NCI-H524 treated with DMSO at 0.1 percent for 48 hours (cell line): ENCODE measurements at places on chromosomes 16 and 17.

DNA sequence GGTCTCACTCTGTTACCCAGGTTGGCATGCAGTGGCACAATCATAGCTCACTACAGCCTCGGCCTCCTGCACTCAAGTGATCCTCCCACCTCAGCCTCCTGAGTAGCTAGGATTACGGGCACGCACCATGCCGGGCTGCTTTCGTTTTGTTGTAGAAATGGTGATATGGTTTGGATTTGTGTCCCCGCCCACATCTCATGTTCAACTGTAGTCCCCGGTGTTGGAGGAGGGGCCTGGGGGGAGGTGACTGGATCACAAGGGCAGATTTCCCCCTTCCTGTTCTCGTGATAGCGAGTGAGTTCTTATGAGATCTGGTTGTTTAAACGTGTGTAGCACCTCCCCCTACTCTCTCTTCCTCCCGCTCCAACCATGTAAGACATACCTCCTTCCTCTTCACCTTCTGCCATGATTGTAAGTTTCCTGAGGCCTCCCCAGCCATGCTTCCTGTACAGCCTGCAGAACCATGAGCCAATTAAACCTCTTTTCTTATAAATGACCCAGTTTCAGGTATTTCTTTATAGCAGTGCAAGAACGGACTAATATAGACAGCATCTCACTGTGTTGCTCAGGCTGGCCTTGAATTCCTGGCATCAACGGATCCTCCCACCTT, 6.0 kb downstream of the PDZD9 start:
- no peak for DNase-seq

DNA sequence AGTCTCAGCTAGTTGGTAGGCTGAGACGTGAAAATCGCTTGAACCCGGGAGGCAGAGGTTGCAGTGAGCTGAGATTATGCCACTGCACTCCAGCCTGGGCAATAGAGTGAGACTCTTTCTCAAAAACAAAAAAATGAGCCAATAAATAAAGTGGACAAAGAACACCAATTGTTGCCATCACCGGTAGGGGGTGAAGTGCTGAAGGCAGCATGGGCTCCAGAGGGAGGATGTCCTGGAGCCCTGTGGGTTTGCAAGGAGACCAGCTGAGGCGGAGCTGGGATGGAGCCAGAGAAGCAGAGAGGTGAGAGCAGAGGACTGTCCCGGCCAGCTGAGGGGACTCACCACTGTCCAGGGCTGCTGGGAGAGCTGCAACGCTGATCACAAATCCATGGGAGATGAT, 13.8 kb downstream of the CHST6 start:
- DNase-seq: no peak

DNA sequence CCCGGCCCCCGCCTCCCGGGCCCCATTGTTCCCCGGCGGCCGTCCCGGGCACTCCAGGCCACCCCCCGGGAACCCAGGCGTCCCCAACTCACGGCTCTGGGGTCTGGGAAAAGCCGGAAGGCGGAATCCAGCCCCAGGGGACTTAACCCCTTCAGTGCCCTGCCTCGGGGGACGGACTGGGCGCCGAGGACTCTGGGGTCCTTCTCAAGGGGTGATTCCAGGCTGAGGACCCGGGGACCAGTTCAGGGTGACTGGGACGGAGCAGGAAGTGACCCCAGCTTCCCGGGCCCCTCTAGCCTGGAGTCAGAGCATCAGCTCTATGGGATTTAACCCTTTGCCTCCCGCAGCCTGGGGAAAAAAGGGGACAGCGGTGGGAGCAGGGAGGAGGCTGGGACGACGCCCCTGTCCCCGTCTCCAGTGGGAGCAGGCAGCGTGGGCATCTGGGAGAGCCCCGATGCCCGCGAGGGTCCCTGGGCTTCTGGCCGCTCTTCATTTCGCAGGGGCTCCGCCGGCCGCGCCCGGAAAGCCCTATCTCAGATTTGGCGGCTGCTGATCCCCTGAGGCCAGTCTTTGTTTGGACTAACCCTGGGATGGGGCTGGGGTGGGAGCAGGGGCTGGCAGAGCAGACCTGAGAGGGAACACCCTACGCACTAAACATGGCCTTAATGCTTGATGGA, at the start of gene ZNF629:
Gene ZNF629 (minus strand): TSS at position 270 of the 677 bp plus-strand sequence. CDS start 2,723 bp downstream, outside the sequence.
- DNase-seq: no peak

GRCh38 chr17:72280881-72281280, 160.1 kb downstream of the SOX9 start:
- DNase-seq: no peak

- DNase-seq: no peak
Observed at GRCh38 chr17:59287891-59288290, 43.6 kb upstream of the YPEL2 start.

DNA sequence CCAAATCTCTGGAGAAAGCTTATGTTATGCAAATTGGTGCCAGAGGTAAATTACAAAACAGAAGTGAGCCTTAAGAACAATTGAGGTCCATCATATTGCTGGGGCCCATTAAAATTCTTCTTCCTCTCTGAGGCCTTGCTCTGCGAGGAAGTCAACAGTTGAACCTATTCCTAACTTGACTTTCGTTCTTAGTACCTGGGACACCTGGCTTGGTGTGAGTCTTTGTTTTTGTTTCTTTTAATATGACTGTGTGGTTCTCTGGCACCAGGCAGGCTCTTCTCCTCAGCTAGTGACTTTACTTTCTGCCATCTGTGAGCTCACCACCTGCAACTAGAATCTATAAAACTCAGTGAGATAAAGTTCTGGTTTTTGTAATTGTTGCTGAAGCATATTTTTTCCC, 120.4 kb downstream of the CBLN1 start:
- no peak for DNase-seq

GRCh38 chr17:909642-910323, 69.8 kb downstream of the NXN start:
- DNase-seq: no peak

GRCh38 chr17:39975801-39976200, 4.8 kb upstream of the PSMD3 start:
- DNase-seq: no peak

GRCh38 chr17:46001390-46002310, 2.6 kb downstream of the STH start:
- DNase-seq: no peak
